ENCODE measurements at places on chromosomes 13 and 19.

- no peak for DNase-seq
Measured at GRCh38 chr19:1956868-1957492, 16.0 kb downstream of the CSNK1G2 start.

DNA sequence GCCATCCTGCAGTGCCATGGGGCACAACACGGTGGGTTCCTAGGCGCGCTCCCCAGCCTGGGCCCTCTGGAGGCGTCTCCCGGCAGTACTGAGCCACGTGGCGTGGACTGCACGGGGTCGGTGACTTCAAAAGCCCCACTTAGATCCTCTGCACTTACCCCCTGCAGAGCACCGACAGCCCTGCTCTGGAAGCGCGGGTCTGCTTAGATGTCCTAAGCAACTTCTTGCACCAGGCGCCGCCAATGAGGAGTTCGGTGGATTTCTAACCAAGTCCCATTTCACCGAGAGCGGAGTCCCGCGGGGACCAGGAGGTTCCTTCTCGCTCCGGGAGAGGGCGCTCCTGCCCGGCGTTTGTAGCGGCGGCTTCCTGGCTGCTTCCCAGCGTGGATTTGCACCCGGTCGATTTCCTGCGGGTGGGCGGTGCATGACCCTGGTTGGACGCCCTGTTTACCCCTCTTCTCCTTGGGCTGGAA is 25.2 kb upstream of the ZNF845 start:
- DNase-seq = no peak

- DNase-seq = no peak
Measured at GRCh38 chr19:17420475-17420924, 653 bp downstream of the MVB12A start.

DNA sequence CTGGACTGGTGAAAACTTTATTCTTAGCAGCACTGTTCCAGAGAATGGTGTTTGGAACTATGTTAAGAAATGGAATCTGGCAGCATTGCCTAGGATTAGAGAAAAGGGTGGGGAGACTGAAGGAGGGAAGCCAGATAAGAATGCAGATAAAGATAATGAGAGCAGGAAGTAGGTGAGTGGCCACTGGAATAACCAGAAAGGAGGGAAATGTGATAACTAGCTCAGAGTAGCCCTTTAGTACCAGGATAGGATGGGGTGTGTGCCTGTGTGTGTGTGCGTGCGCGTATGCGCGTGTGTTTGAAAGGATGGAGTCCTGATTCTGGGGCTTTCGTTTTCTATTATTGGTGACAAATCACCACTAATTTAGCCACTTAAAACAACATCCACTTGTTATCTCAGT is 33.4 kb upstream of the FRY start:
- no peak for DNase-seq

- no peak for DNase-seq
Measured at GRCh38 chr19:10096615-10096963, 5.9 kb downstream of the ANGPTL6 start.

Measured in right atrium auricular region (tissue), 2 donors.